ENCODE measurements at places on chromosomes 11 and 22. TPM values are rescaled to one million over a fixed set of nuclear protein-coding genes. Genes with fewer than 3 reads are reported as not detected.

DNA sequence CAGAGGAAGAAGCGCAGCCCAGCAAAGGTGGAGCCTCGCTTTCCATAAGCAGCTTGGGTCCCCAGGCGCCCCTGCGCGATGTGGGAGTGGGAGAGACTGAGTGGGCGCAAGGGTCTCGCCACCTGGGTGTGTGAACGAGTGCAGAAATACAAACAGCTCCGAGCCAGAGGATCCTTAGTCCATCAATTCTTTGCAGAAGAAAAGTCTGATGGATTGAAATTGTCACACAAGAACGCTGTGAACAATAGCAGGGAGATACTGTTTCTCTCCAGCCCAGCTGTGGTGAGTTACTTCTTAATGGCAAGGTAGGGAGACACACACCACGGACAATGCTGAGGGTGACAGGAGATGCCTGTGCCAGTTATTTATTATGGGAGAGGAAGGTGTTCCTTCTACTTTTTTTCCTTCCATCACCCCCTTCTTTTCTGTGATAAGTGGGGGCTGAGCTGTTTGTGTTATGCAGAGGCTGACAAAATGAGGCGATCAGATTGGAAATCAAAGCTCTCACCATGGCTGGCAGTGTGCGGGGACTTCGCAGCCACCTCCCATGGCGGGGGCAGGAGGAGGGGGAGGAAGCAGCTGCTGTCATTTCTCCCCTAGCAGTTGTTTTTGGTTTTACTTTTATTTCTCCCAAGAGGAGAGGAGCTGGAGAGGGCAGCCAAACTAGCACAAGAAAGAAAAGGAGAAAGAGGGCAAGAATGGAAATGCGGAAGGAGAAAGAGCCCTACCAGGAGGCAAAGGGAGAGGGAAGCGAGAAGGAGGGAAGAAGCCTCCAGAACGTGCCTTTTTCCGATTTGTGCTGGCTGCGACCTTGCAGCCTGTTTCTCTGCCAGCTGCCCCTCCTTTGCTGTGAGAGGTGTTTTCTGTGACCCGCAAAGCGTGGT, 755.8 kb downstream of the NTM start:
- DNase-seq = no peak

- no peak for DNase-seq
These were observed 38.4 kb downstream of the DYNC2H1 start for GRCh38 chr11:103147627-103148026.

- no peak for DNase-seq
These were observed 414.5 kb upstream of the SYN3 start for GRCh38 chr22:33472462-33473344.

GRAMD1B gene
- total RNA-seq = 2.2 TPM

- DNase-seq = no peak
These were observed 122.2 kb downstream of the APOL5 start for GRCh38 chr22:35839841-35840301.

- DNase-seq = peak; percentile 59
These were observed 62.0 kb upstream of the PRR5 start for GRCh38 chr22:44639891-44640617.

- DNase-seq = no peak
These were observed 1.2 kb downstream of the HIKESHI start for GRCh38 chr11:86303257-86303656.

SMTN gene
- 58.1 TPM for total RNA-seq

- no peak for DNase-seq
These were observed 29.9 kb downstream of the FGF4 start for GRCh38 chr11:69745201-69745600.

OR51B5 gene
- 0.20 TPM for total RNA-seq

DNA sequence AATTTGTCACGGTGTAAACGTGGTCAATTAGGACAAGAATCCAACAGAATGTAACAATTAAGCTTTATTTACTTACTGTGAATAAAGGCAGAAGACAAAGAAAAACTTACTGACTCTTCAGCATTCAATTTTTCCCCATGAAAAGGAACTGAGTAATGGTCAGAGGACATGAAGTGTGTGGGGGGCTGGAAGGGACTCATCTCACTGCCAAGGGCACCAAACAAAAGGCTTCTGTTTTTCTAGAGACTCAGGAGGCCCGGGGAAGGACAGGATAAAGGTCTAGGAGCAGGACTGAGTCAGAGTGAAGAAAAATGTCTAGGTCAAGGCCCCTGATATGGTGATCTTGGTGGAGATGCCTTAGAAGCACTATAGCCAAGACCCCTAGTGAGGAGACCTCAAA, 564.2 kb upstream of the ANO5 start:
- no peak for DNase-seq

CASP5 gene
- total RNA-seq = not detected

MB gene
- total RNA-seq = not detected

- DNase-seq = no peak
These were observed 8.5 kb downstream of the NAV2 start for GRCh38 chr11:19721176-19721575.

KRTAP5-2 gene
- not detected for total RNA-seq

GRCh38 chr11:45144126-45145082, 2.0 kb upstream of the PRDM11 start:
- no peak for DNase-seq

DNA sequence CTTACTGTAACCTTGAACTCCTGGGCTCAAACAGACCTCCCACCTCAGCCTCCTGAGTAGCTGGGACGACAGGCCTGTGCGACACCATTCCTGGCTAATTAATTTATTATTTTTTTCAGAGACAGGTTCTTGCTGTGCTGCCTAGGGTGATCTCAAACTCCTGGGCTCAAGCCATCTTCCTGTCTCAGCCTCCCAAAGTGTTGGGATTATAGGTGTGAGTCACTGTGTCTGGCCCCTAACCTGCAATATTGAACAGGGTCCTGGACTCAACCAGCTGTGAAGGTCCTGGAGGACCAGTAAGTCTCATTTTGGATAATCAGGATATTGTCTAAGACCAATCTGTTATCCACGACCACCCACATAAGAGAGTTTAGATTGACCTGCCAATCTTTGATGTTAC, 15.2 kb downstream of the CCDC134 start:
- no peak for DNase-seq

PATE2 gene
- not detected for total RNA-seq

IMMP1L gene
- total RNA-seq = 17.8 TPM

- DNase-seq = no peak
These were observed 49.6 kb upstream of the ME3 start for GRCh38 chr11:86722006-86722405.

RFPL3 gene
- not detected for total RNA-seq

RFPL2 gene
- not detected for total RNA-seq

LRRC75B gene
- 5.6 TPM for total RNA-seq

TMEM225 gene
- not detected for total RNA-seq

SHISAL1 gene
- 7.5 TPM for total RNA-seq

- DNase-seq = no peak
These were observed 226.3 kb downstream of the DDX10 start for GRCh38 chr11:108891143-108891542.

- no peak for DNase-seq
These were observed 33.0 kb upstream of the PLET1 start for GRCh38 chr11:112293614-112294013.

- peak; percentile 53 for DNase-seq
These were observed 50.4 kb upstream of the KCNQ1OT1 start for GRCh38 chr11:2750101-2750681.

GRCh38 chr11:1350086-1350725, 39.5 kb upstream of the BRSK2 start:
- no peak for DNase-seq

PARVG gene
- 0.27 TPM for total RNA-seq

SLC17A6 gene
- total RNA-seq = not detected

TRPM5 gene
- not detected for total RNA-seq

HBB gene
- not detected for total RNA-seq

GRCh38 chr11:2774173-2775082, 74.6 kb upstream of the KCNQ1OT1 start:
- peak; percentile 62 for DNase-seq

- DNase-seq = no peak
These were observed 2.6 kb downstream of the AP1B1 start for GRCh38 chr22:29385748-29386147.

DNA sequence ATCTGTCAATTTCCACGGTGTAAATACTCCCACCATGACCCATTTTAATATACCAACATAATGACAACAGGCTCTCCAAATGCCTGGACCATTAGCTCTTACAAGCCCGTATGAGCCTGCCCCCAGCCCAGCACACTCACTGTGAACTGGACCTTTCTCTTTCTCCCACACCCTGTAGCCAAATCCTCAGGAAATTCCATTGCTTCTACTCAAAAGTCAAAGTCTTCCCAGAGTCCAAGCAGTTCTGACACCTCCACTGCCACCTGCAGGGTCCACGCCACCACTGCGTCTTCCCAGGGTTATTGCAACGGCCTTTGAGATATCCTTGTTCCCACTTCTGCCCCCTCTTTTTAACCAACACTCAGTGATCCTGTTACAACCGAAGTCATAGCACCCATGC, 110.1 kb upstream of the ASPHD2 start:
- no peak for DNase-seq

DNA sequence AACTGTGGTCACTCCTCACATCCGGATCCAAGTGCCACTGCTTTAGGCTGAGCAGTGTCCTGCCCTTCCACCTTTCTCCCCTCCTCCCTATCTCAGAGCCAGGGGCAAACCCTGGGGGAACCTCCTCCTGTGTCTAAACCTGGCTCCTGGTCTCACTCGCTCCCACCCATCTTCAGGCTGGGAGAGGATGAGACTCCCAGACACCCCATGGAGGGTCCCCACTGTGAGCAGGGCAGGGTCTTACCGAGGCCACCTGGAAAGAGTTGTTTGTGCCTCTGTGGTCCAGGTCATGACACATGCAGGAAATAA, 93.6 kb downstream of the PDE2A start:
- DNase-seq = peak; percentile 25

GRCh38 chr11:100573911-100574513, 113.1 kb upstream of the ARHGAP42 start:
- DNase-seq = no peak

- DNase-seq = no peak
These were observed 3.3 kb downstream of the TECTA start for GRCh38 chr11:121104312-121104762.

DNA sequence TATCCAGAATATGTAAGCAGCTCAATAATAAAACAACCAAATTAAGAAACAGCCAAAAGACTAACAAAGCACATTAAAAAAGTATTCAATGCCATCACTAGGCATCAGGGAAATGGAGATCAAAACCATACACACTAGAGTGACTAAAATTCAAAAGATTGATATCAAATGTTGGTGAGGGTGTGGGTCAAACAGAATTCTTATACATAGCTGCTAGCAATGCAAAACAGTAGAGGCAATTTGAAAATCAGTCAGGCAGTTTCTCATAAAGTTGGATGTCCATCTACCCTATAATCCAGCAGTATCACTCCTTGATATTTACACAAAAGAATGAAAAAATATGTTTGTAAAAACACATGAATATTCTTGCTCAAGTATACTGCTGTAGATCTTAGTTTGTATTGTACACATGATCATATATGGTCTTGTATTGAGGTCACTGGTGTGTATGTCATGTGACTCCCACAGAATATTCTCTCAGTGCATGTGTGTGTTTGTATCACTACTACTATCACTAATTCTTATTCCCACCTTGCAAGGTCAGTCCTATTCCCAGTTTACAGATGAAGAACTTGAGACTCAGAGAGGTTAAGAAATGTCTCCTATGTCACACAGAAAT, 54.9 kb downstream of the SLC5A1 start:
- no peak for DNase-seq

TYR gene
- not detected for total RNA-seq

- no peak for DNase-seq
These were observed 6.7 kb downstream of the SYNGR1 start for GRCh38 chr22:39356464-39356863.

DNA sequence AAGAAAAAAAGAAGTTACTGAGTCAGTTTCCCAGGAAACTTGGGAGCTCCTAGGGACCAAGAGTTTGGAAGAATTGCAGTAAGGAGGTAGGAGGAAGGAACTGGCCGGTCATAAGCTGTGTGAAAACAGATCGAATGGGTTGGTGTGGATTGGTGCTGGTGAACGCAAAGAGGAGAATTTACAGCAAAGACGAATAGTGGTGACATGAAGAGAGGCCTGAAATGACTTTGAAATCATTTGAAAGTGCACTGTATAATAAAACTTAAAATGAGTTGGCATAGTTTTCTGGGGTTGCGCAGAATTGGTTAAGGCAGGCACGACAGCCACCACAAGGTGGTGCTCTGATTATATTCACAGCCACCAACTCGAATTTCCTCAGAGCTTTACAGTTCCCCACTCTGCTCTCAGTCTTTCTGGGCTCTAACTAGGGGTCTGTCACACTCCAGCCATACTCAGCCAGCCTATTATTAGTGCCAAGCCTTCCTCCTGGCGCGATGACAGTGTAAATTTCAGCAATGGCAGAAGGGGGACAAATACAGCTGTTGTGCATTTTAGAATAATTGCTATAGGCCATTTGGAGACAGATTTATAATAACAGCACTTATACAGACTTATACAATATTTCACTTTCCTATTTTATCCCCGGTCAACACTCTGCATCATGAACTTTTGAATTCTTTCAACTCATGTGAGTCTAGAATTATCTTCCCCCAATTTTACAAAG, 8.3 kb upstream of the HTR3B start:
- DNase-seq = no peak

TRIM51 gene
- not detected for total RNA-seq

DNA sequence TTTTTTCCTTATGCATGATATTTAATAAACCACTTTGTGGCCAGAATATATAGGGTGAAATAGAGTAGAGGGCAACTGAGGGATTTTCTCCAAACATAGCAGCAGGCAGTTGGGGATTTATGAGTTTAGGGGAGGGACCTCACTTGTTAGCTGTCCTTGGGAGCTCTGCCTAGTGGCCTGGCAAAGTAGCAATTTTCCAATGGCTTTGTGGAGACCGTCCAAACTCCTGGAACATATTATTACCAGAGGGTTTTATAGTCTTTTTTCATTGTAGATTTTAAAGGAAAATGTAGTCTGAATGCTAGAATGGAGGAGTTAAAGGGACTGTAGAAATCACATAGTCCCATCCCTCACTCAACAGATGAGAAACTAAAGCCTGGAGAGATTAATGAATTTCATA, 32.3 kb downstream of the AMOTL1 start:
- DNase-seq = no peak

DNA sequence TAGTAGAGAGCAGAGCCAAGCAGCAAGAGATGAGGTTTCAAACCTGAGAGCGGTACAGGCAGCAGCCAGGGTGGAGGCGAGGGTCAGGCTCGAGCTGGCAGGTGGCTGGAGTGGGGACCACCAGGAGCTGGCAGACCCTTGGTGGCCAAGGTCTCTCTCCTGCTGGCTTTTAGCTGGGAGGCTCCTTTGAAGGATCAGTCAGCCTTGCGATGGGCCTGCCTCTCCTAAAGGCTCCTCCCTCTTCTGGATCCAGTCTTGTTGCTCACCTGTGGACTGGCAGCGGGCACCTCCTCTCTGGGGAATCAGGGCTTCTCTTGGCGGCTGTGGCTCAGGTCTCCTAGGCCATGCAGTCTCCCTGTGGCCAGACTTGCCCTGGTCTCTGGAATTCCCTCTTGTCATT, 24.8 kb downstream of the TPST2 start:
- no peak for DNase-seq

DNA sequence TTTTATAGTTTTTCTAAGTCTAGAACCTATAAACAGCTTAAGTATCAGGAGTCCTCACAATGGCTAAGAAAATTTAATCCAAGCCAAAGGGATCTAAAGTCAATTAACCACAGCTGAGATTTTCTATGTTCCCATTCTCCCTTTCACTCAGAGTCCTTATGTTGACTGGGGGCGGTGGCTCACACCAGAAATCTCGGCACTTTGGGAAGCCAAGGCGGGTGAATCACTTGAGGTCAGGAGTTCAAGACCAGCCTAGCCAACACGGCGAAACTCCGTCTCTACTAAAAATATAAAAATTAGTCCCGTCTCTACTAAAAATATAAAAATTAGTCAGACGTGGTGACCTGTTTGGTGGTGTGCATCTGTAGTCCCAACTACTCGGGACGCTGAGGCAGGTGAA, 6.9 kb downstream of the RDX start:
- DNase-seq = no peak

- DNase-seq = no peak
These were observed 1.8 kb downstream of the CELF1 start for GRCh38 chr11:47551086-47551485.
